ENCODE measurements at places on chromosomes 5 and 9.
A peak's percentile ranks its signal among the peaks of the same experiment; 100 is the strongest.

DNA sequence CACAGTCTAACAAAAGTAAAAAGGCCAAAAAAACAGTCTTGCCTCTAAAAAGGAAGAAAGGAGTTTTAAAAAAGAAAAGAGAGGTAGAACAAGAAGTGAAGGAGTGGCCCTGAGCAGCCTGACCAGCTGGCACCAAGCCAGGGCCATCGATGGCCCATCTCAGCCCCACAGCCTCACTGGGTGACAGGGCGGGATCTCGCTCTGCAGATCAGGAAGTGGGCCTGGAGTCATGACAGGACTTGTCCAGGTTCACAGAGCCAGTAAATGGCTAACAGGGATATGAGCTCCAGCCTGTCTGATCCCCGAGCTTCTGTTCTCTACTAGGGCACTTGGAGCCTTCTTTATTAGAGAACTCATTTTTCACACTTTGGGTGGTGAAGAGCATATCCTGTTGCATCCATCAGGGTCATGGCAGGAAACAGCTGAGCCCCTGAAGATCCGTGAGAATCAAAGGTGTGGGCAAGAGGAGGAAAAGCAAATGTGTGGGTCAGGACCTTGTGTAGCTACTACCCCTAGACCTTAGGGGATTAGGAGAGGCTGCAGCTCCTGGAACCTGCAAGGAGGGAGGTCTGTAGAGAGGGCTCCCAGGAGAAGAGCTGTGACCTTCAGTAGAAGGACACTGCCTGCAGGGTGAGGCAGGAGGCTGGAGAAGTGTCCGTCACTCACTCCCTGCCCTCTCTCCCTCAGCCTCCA lies 299.0 kb upstream of the MSX2 start:
- DNase-seq, result no peak

DNA sequence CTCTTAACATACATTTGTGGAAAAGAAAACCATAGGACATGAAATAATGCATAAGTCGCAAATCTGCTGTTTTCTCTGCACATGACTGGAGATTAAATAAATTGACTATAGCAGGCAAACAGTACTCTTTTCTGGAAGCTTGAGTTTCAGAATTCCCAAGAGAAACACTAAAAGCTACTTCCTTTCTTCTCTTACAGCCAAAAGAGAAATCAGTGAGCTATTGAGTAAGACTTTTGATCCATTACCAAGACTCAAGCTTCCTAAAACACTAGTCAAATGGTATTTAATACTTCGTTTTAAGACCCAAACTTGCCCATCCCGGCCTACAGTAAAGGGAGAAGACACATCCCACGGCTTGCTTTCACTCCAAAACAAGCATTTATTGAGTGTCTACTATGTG lies 335.8 kb upstream of the PUM3 start:
- no peak for DNase-seq

DNA sequence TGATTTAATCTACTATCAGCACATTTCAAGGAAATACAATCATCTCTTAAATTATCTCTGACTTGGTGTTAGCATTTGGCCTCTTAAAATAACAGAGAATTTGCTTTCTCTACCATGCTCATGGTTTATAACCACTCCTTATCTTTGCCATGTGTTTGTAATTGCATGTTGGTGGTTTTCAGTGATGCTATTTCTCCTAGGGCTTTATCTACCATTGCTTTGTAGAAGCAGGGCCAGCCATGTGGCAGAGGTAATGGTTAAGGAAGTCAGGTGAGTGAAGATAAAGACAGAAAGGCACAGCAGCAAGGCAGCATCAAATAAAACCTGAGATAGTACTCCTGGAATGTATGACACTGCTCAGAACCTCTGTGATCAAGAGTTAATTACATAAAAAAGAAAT lies 206.2 kb downstream of the FER start:
- no peak for DNase-seq

- no peak for DNase-seq
These were observed 38.3 kb downstream of the SLC6A3 start for GRCh38 chr5:1406681-1407640.

- DNase-seq, result no peak
These were observed 479.7 kb downstream of the CETN3 start for GRCh38 chr5:89929834-89930233.

DNA sequence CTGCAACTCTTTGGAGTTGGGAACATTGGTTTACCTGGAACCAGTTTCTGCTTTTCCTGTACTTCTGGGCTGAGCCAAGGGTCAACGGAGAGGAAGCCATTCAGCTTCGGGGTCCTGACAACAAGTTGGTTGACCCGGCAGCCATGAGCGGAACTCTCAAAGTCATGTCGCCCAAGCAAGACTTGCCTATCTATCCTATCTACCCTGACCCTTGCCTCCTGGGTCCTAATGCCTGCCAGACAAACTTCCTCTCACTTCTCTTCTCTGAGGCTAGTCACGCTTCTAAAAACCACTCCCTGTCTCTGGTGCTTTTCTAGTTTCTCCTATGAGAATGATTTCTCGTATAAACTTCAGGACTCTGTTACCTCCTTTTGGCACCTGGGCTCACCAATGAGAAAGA lies 44.7 kb upstream of the CRHBP start:
- DNase-seq, result no peak

- DNase-seq, result no peak
These were observed 92.2 kb downstream of the SEMA6A start for GRCh38 chr5:116482394-116482793.

- no peak for DNase-seq
These were observed 187.8 kb downstream of the NXNL2 start for GRCh38 chr9:88722753-88723152.

DNA sequence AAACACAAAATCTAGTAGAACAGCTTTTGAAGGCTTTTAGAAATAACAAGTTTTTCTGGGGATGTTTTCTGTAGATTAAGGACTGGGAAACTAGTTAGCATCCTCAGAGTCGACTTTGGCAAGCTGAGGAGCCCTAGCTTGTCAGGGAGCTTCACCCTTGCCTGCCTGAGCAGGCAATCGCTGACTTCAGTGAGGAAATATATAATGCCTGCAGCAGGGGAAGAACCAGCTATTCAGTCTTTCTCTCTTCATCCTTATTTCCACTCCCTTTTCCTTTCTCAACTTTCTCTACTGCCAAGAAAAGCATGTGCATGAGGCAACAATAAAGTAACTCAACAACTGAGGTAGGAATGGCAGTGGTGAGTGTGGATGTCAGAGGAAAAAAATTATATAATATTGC lies 54.7 kb downstream of the PLK2 start:
- DNase-seq, result no peak

DNA sequence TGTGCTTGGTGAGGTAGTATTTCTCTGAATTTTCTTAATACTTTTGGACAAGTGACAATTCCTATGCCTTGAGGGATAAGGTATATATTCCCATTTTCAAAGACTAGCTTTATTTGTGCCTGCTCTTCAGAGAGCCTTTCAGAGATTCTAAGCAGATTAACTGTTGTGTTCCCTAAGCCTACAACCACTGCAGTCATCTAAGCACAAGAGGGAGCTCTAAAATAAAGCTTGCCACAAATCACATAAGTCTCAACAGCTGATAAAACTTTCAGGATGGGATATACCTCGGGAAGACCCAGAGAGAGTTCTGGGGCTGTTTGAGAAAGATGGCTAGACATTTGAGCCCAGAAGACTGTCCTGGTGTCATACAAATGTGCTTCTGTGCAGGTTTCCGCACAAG lies 157.3 kb downstream of the CYLC2 start:
- no peak for DNase-seq

GRCh38 chr5:98657559-98657958 lies 115.9 kb upstream of the RGMB start:
- no peak for DNase-seq

GRCh38 chr5:132267931-132268768 lies 10.7 kb downstream of the PDLIM4 start:
- DNase-seq, result no peak

DNA sequence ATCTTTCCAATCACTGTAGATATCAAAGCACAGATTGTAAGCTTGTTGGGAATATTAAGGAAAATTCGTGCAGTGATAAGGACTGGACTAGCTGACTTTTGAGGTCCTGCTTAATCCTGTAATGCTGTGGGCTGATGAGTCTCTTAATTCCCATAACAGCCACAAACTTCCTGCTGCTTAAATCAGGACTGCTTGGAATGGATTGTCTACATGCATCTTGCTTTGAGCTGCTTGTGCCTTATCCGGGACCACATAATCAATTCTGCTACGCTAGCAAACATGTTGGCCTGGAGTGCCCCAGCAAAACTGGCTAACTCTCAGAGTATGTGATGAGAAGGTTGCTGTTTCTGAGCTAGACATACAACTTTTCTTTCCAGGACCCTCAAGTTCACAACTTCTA lies 79.6 kb downstream of the SNCAIP start:
- no peak for DNase-seq

DNA sequence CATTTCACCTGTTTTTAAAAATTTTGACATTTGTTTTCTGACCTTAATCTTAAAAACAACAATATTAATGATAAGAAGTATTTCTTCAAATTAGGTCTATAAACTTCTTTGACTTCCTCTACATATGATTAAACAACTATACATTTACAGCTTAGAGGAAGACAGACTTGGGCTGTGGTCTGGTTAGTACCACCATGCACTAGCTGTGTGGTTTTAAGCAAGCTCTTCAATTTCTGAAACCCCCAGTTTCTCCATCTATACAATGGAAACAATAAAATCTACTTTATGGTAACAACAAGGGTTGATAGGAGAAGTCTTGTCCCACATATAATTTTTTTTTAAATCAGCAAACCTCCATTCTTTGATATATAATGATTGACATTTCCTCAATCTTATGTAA lies 15.7 kb downstream of the ANKDD1B start:
- peak; percentile 8 for DNase-seq

- DNase-seq, result no peak
These were observed 12.1 kb downstream of the MELK start for GRCh38 chr9:36584620-36585460.

- no peak for DNase-seq
These were observed 21.2 kb downstream of the ADAM19 start for GRCh38 chr5:157554179-157555036.

GRCh38 chr9:112361601-112362000 lies 18.3 kb upstream of the HSDL2 start:
- no peak for DNase-seq

DNA sequence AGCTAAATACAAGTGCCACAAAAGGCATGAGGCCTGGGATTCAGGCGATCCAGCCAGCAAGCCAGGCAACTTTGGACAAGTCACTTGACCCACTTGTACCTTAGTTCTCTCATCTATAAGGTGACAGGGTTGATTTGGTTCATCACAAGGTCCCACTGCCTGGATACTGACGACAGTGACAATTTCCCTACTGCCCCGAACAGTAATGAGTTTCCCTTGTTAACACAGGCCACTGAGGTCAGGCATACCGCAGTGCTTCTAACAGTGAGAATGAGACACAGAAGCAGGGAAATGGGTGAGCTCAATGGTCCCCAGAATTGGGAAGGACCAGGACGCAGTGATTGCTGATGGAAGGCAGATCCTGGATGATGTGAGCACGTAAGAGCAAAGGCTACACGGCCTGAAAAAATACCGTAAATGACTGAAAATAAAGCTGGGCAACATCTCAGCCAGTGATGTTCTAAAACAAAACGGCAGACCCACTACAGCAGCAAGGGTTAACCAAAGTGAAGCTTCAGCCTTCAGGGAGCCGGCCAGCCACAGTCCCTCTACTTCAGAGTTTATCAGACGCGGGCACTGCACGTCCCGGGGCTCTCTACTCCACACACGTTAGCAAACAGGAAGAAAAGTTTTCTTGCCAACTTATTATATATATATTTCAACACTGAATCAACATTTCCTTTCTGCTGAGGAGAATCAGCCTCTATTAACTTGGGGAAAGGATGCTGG lies 846 bp downstream of the MGAT1 start:
- no peak for DNase-seq

- peak; percentile 51 for DNase-seq
These were observed 78.2 kb downstream of the ANKRD55 start for GRCh38 chr5:56154732-56155484.

DNA sequence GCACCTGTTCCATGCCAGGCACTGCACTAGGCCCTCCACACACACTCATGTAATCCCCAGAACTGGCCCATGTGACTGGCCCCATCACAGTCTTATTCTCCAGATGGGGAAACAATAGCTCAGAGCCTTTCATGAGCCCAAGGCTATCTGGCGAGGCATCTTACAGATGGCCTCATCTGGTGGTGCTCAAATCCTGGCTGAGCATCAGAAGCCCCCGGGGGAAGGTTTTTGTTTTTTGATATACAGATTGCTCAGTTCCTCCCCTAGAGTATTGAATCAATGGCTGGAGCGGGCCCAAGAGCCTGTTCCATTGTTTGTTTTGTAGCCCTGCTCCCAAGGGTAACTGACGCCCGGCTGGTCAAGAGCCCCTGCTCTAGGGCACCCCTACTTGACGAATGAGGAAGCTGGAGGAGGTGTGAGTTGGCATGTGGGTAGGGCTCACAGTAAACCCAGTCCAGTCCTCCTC lies 145.3 kb upstream of the RAPGEF1 start:
- DNase-seq, result no peak

DNA sequence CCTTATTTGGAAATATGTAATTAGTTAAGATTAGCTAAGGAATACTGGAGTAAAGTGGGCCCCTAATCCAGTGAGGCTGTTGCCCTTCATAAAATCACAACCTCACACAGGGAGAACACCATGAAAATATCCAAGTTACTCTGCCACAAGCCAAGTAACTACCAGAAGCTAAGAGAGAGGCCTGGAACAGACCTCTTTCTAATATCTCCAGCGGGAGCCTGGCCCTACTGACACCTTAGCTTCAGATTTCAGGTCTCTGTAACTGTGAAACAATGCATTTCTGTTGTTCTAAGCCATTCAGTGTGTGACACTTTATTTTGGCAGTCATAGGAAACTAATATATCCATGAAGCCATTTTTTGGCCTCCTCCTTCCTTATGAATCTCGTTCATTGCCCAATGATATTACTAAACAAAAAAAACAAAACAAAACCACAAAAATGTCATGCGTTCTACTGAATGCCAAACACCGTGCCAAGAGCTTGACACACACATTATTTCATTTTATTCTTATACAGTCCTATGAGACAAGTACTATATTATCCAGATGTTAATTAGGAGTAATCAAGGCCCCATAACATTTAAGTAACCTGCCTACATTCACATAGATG lies 699.0 kb downstream of the MAT2B start:
- DNase-seq, result no peak

DNA sequence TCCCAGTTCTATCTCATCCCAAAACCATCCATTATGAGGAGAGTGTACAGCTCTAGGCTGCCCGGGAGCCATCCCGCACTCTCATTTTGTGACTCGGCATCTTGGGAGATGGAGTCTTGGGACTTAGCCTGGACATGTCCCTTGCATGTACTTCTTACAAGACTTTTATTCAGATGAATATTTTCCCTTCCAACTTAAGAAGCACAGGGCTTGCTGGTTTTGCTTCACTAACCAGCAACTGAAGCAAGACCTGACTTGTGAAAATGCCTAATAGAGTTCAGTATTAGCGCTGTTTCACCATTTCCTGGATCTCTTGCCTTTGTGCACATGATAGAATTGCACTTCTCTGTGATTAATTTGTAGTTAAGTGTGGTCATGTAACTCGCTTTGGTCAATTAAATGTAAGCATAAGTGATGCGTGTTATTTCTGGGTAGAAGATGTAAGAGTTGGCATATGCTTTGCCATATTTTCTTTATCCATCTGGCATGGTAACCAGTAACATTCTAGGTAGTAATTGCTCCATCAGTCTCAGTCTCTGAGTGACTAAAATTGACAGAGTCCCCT lies 55.8 kb downstream of the PDCD1LG2 start:
- no peak for DNase-seq

GRCh38 chr5:95986937-95987520 lies 25.4 kb upstream of the ELL2 start:
- no peak for DNase-seq

GRCh38 chr5:141507387-141508091 lies 18.7 kb downstream of the PCDHGC5 start:
- no peak for DNase-seq

Data from activated CD8-positive, alpha-beta T cell treated with anti-CD3 and anti-CD28 coated beads for 36 hours (primary cell).